ENCODE measurements at places on chromosomes 12 and 14.

DNA sequence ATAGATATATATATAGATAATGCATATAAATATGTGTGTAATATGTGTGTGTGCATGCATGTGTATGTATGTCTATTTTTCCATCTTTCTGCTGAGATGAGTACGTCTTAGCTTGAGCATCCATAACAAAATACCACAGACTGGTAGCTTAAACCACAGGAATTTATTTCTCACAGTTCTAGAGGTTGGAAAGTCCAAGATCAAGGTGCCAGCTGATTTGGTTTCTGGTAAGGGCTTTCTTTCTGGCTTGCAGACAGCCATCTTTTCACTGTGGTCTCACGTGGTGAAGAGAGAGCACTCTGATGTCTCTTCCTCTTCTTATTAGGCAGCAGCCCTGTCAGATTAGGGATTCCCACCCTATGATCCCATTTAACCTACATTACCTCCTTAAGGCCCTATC lies 47.3 kb downstream of the ACSM4 start:
- DNase-seq: no peak

DNA sequence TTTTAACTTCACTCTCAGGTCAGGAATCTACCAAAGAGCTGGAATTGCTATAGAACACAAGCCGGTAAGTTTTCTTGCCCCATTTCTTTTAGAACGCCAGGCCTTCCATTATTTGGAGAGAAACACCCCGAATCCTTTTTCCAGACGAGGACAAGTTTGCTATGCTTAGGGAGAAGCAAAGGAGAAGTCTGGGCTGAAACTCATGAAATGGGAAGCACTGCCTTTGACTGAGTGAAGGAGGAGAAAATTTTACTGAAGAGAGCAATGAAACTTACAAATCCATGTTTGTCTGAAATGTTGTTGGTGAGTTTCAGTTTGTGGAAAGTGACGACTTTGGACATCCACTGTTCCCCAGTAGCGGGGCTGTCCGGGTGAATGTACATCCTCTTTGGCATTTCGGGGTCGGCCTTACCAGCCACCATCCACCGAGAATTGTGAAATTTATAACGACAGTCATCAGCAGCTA lies 3.3 kb downstream of the TBX3 start:
- DNase-seq: no peak

DNA sequence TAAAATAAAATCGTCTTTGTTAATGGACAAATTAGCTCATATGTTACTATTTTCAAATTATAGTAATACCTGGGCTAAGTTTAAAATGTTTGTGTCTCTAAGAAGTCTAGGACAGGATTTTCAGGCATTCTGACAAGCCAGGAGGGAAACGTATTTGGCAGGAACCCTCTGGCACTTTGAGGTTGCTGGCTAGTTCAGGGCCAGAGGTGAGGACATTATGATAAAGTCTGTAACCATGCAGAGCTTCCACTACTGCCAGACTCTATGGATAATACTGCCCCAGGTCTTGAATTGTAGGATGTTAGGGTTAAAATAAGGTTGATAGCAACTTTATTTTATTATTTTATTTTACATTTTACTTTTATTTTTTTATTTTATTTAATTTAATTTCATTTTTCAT lies 56.4 kb downstream of the RPAP3 start:
- DNase-seq: no peak

DNA sequence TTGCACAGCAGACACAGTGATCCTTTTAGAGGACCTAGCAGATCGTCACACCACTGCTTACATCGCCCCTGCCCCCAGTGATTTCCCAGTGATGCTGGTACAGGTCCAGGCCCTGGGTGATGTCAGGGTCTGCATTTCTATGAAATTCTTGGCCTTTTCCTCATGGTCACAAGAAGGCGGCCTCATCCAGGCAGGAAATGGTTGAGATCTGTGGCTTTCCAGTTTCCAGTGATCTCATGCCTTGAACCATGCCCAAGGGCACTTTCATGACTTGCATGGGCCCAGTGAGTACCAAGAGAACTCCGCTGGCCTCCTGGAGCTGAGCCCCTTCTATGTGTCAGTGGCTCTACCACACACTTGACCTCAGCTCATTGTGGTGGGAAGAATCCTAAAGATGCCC lies 41.9 kb upstream of the BDKRB2 start:
- DNase-seq: no peak

GRCh38 chr14:91511043-91511383 lies 903 bp upstream of the PPP4R3A start:
- DNase-seq: no peak

GRCh38 chr12:132723015-132723763 lies 12.5 kb downstream of the PGAM5 start:
- no peak for DNase-seq

DNA sequence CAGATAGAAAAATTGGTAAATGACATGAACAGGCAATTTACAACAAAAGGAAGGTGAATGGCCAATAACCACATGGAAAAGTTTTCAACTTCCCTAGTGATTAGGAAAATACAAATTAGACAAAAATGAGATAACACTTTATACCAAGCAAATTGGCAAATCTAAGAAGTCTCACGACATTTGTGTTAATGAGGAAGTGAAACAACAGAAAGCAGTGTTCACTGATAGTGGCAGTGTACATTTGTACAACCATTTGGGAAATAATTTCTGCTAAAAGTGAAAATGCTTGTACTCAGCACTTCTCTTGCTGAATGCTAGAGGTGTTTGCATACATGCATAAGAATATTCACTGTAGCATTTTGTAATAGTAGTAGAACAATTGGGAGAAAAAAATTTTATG lies 126.6 kb downstream of the LLPH start:
- no peak for DNase-seq

GRCh38 chr12:55847033-55847432 lies 4.3 kb upstream of the MMP19 start:
- no peak for DNase-seq

DNA sequence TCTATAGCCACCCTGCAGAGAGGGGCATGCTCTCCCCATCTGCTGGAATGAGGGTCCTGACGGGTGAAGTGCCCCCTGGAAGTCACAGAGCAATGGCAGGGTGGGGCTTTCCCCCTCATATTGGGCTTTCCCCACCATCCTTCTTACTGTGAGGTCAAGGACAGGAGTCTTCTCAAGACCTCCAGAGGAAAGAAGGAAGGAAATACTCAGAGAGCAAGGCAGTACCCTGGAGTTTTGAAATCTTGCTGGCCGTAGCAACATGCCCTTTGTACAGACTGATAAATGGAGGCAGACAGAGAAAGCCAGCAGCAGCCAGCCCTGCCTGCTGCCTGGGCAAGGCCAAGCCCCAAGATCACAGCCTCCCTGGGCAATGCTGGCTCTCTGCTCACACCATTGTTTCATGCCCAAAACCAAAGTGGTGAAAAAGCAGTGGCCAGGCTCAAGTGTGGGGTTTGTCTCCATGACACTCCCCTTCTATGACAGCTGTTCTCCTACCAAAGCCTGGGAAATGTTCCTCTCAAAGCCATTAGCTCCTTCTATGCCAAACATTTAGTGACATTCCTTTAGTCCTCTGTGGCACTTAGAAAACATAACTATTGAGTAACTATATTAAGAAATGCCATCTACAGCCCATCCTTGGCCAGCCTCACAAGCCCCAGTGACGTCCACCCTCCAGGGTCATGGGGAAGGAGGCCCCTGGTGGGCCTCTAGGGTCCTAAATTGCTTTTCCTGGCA lies 13.2 kb upstream of the ITPK1 start:
- DNase-seq: no peak

DNA sequence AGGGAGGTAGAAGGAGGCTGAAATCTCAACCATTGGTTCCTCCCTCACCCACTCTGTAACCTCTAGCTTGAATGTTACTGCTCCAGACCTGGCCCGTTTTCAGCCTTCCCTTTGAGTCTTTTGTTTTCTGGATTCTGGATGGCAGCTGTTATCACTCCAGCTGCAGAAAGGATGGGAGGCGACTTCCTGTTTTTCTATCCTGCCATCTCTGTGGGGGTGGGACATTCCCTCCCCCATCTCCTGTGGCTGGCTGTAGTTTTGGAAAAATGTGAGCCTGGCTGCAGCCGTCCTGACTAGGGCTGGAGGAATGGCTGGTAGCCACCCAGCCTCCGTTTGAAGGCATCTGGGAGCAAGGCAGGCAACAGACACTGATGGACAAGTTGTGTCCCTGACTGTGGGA lies 2.9 kb upstream of the PPFIBP1 start:
- no peak for DNase-seq

Measured in activated gamma-delta T cell treated with anti-CD3 and anti-CD28 coated beads, Interleukin-2, amount 50 U/mL, for 16 hours (primary cell).